ENCODE measurements at places on chromosomes 5 and 9.

- peak; percentile 50 for DNase-seq
These were observed 200.9 kb downstream of the GADD45G start for GRCh38 chr9:89805571-89806292.

GRCh38 chr5:66915531-66915930, 281.1 kb downstream of the CD180 start:
- no peak for DNase-seq

DNA sequence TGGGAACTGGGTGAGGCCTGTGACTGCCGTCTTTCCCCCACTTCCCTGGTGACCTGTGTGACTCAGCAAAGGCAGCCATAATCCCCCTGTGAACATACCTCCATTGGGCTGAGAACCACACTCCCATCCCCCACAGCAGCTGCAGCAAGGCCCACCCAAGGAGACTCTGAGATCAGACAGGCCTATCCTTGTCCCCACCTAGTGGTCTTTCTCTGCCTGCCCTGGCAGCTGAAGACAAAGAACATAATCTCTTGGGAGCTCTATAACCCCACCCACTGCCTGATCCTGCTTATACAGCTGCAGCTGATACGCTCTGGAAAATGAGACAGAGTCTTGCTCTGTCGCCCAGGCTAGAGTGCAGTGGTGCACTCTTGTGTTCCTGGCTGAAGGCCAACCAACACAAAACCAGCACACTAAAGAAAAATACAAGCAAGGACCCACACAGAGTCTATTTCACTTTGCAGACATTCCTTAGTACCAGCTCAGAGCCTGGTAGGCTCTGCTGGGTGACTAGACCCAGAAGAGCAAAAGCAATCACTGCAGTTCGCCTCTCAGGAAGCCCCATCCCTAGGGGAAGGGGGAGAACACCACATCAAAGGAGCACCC, 106.7 kb downstream of the MCTP1 start:
- DNase-seq = no peak

- DNase-seq = no peak
These were observed 860 bp upstream of the MARCHF6 start for GRCh38 chr5:10352430-10353240.

- DNase-seq = no peak
These were observed 122.4 kb upstream of the PRDM9 start for GRCh38 chr5:23385036-23385435.

GRCh38 chr9:130689937-130690700, 3.5 kb upstream of the EXOSC2 start:
- DNase-seq = no peak

GRCh38 chr5:80988419-80988935, 28.3 kb downstream of the RASGRF2 start:
- no peak for DNase-seq

GRCh38 chr5:180820788-180821321, 18.2 kb upstream of the MGAT1 start:
- no peak for DNase-seq

DNA sequence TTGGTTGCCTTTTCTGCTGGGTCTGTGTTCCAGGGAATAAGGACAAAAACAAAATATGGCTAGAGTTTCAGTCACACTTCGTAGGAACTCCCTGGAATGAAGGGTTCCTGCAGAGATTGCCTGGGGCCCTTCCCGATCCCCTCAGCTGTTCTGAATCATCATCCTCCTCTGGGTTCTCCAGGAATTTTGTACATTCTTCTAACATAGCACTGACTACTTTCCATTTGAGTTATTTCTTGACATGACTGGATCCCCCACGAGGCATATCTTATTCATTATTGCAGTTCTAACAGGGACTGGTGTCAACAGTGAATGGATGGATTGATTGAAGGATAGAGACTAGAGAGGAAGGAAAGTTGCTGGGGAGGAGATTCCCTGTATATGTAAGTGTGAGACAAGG, 49.2 kb upstream of the TNC start:
- no peak for DNase-seq

- no peak for DNase-seq
These were observed 24.4 kb downstream of the ERAP1 start for GRCh38 chr5:96783326-96783725.

- no peak for DNase-seq
These were observed 473.0 kb downstream of the TLR4 start for GRCh38 chr9:118177241-118177640.

DNA sequence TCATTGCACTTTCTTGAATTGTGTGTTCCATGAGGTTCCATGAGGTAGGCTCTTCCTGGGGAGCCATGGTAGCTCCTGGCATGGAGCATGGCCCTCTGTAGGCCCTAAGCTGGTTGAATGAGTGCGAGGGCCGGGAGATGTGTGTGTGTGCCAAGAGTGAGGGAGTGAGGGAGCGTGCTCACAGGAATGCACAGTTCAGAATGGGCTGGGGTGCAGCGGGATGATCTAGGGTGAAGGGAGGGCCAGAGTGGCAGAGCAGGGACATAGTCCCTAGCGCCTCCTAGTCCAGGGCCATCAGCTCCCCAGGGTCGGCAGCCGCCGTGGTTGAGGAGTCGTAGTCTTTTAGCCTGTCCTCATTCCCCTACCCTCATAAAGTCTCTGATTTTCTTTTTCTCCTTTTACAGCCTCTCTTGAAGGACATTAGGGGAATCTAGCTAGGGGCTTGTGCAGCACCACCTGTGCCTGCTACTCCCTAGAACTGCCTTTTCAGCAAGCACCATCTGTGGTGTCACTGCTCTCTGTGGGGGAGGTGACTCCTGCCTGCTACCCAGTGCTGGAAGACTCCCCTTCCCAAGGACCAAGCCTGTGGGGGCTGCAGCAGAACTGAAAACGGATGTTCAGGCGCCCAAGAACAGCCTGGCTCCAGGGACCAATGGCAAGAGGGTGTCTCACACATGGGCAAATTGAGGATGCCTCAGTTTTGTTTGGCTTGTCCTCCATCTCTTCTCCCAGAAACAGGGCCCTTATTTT, 65.3 kb upstream of the PPARGC1B start:
- DNase-seq = peak; percentile 25

DNA sequence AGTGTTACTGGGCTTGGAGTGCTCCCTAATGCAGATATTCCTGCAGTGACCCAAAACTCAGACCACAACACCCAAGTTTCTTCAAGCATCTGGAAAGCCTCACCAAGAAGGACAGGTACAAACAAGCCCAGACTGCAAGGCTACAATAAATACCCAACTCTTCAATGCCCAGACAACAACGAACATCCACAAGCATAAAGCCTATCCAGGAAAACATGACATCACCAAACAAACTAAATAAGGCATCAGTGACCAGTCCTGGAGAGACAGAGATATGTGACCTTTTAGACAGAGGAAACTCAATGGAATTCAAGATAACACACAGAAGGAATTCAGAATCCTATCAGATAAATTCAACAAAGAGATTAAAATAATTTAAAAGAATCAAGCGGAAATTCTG, 605.6 kb downstream of the PDE4D start:
- DNase-seq = no peak

DNA sequence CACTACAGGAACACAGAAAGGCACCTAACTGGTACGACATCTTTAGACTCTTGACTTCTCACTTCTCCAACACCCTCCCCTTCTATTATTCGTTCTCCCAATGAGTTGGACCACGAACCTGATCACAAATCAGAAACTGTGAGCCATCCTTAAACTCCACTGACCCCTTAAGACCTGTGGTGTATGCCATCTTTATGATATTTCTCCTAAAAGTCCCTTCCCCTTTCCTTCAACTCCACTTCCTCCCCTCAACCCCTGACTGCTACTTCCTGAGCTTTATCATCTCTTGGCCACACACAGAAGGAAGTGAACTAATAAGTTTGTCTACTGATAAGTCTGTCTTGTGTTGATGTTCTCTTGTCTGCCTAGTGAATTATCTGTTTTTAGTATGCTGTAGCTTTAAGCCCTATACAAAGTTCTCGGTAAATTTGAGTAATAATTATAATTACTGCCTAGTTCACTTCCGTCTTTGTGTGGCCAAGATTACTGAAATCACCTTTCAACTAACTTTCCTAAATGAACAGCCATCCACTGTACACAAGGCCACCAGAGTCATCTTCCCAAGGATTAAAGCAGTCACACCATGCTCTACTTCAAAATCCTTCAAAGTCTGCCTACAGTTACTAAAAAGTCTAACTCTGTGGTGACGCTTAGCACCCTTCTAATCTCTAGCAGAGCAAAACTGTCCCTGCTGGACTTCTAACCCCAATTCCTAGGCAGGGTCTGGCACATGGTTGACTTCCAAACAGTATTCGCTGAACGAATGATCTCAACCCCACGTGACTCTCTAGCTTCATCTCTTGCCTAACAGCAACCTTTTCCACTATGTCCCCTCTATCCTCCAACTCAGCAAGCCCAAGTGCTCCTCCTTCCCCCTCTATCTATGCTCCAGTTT, 23.2 kb downstream of the ELOVL7 start:
- DNase-seq = no peak

- DNase-seq = no peak
These were observed 58.0 kb upstream of the RPL26L1 start for GRCh38 chr5:172901012-172901780.

DNA sequence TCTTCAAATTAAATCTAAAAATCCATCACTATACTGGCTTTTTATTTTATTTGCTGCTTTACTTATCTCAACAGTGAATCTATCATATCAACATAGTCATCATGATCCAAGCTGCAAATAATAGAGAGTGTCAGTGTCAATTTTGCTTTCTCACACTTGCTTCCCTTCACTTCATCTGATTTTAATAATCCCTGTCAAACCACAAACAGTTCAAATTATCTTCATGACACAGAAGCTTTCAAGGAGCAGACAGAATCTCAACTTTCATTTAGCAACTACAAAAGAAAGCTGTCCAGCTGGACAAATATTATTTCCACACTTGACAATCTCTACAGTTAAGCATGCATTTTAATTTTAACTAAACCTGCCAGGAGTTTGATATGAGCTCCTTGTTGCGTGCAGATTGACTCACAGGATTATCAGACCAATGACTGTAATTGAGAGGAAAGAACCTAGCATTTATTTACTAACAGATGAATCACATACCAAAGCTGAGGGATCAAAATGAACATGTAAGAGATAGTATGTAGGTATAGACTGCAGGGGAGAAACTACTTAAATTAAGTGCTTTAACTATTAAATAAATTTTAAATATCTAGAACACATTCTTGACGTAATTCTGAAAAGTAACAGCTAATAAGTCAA, 56.0 kb downstream of the KIAA0825 start:
- no peak for DNase-seq

GRCh38 chr9:133583586-133583985, 25.6 kb downstream of the FAM163B start:
- DNase-seq = no peak

DNA sequence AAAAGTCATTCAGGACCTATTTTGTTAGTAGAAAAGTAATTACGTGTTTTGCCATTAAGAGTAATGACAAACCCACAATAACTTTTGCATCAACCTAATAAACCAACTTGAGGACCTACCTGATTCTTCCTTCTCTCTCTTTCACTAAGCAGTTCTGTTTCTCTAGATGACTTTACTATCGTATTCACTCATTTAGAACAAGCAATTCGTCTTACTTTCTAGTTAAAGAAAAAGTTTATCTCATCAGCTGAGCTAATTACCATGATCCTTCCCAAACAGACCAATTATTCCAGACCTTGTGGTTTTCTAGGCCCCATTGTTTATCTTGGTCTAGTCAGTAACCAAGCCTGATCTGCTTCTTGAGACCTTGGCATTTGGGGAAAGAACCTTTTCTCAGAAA, 49.6 kb upstream of the PRDM9 start:
- DNase-seq = no peak
